OCI-LY7 (cell line): ENCODE measurements at places on chromosomes 12 and 14. TPM values are rescaled to one million over a fixed set of nuclear protein-coding genes. Genes with fewer than 3 reads are reported as not detected.

DNA sequence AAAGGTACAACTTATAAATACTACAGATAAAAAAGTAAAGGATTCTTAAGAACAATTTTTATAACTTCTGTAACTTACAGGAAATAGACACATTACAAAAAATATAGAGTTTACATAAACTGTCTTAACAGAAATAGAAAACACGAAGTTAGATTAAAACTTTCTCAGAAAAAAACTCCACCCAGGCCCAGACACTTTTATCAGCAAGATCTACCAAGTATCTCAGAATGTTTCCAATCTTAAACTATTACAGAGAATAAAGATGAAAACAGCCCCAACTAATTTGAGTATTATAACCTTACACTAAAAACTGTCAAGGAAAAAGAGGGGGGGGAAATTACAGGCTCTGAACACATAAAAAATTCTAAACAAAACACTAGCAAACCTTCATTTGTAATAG, 8.2 kb downstream of the ZFC3H1 start:
- DNase-seq: no peak

DNA sequence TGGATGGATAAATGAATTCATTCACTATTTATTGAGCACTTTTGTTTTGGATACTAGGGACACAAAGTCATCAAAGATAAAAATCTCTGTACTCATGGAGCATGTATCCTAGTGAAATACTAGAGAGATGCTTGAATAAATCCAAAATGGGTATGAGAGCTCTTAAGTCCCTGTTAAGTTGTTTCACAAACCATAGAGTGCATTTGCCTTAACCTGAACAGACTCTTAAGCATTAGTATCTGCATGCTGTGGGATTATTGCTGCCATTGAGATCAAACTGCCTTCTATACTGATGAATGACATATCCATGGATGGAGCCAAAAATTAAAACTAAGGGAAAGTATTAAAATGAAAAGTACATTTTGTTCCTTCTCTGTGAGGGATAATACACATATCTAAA, 206.5 kb upstream of the KRR1 start:
- DNase-seq: no peak

DNA sequence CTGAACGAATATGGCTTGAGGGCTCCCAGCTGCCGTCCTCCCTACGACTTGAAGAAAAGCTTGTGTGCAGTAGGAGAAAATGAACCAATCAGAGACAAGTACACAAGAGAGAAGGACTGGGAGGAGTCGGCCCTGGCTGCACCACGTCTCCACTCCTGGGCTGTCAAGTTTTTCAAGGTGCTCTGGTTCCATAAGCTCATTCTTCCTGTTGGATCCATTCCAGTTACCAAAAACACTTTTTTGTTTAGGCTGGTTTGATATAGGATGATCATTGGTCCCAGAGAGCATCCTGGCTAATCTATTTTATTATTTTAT, 2.8 kb upstream of the A2ML1 start:
- no peak for DNase-seq

GRCh38 chr14:42854061-42854460, 1247.4 kb downstream of the LRFN5 start:
- no peak for DNase-seq

- no peak for DNase-seq
Observed at GRCh38 chr12:117561990-117562389, 200.6 kb upstream of the NOS1 start.

DNA sequence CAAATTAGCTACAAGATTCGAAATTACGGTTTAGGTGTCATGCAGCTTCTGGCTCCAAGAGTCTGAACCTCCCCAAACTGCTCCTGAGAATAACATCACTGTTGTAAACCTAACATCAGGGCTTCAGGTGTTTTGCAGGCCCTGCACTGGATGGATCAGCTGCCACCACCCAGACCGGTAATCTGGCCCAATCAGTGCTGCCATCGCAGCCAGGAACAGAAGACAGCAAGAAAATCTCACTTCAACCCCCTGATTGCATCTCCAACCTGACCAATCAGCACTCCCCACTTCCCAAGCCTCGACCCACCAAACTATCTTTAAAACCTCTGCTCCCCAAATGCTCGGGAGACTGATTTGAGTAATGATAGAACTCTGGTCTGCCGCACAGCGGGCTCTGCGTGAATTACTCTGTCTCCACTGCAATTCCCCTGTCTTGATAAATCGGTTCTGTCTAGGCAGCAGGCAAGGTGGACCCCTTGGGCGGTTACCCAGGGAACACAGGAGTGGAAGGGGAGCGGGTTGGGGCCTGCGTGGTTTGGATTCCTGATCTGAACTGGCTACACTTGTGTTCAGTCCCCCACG, 268.5 kb upstream of the SFSWAP start:
- no peak for DNase-seq

- no peak for DNase-seq
Observed at GRCh38 chr12:53428741-53429140, 5.1 kb downstream of the AMHR2 start.

DNA sequence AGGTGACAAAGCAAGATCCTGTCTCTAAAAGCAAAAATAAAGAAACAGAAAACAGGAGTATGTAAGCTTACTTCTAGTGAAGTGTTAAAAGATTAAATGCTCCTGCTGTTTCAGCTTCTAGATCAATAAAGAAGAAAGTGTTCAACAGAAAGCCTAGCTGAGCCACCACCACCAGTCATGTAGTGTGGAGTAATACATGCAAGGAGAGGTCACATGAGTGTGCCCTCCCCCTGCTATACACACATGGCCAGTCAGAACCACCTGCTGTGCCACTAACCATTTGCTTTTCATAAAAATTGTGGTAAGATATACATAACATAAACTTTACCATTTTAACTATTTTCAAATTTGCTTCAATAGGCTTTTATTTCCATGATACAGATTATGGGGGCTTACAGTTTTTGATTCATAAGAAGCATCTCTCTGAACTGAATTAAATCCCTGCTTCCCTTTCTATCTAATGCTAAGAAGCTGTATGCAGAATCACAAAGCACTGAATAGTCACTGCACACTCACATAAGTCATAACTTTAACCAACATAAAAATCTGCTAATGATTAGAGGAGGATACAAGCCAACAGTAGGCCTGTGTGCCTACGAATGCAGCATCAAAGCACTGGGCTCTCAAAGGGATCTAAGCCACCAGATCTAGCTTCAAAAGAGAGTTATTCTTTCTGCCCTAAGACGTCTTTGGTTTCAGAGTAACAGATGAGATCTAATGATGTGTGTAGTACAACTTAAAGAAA, 515.5 kb downstream of the C12orf50 start:
- DNase-seq: no peak

DNA sequence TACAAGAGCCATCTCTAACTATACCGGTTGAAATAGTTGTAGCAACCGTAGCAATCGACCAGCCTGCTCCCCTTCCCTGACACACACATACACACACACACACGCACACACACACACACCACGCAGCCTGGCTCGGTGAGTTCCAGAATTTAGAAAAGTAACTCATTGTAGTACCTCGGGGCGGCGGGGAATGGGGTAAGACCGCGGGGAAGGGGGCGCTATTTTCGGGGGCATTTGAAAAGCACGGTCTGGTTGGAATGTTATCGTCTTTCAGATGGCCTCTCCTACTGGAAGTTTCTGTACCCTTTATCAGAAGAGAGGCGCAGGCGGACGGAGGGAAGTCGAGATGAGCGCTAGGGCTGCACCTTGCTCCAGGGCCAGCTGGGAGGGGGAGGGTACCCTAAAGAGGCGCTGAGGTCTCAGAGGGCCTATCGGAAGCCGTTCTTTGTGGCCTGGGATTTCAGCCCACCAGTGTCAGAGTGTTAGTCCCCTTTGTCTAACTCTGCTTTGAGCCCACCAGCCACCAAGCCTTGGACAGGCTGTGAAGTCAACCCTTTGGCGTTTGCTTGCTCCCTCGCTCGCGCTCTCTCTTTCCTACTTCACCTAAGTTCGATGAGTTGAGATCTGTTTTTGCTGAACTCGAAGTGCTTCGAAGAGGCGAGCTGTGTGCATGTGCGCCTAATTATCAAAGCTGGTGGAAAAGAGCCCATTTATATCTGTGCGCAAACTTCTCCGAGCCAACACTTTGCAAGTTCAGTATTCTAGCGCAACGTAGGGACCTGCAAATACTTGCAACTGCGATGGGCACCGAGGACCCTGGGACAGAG, 837 bp downstream of the COL2A1 start:
- no peak for DNase-seq

GRCh38 chr12:45680362-45680761, 49.1 kb upstream of the ARID2 start:
- no peak for DNase-seq

DNA sequence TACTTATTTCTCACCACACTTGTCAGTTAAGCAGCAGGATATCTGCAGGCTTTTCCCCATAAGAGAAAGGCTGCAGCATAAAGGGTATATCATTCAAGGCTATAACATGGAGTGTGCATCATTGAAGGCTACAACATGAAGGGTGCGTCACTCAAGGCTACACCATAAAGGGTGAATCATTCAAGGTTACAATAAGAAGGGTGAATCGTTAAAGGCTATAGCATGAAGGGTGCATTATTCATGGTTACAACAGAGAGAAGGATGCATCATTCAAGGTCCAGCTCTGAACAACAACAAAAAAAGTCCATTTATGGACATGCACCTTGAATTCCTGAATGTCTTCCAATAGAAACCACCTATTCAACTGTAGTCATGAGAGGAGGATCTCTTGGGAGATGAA, 32.8 kb upstream of the LUM start:
- DNase-seq: no peak

- DNase-seq: no peak
Observed at GRCh38 chr14:104309657-104310369, 171.4 kb downstream of the KIF26A start.

- DNase-seq: no peak
Observed at GRCh38 chr14:90517076-90517841, 120.4 kb downstream of the CALM1 start.

DNA sequence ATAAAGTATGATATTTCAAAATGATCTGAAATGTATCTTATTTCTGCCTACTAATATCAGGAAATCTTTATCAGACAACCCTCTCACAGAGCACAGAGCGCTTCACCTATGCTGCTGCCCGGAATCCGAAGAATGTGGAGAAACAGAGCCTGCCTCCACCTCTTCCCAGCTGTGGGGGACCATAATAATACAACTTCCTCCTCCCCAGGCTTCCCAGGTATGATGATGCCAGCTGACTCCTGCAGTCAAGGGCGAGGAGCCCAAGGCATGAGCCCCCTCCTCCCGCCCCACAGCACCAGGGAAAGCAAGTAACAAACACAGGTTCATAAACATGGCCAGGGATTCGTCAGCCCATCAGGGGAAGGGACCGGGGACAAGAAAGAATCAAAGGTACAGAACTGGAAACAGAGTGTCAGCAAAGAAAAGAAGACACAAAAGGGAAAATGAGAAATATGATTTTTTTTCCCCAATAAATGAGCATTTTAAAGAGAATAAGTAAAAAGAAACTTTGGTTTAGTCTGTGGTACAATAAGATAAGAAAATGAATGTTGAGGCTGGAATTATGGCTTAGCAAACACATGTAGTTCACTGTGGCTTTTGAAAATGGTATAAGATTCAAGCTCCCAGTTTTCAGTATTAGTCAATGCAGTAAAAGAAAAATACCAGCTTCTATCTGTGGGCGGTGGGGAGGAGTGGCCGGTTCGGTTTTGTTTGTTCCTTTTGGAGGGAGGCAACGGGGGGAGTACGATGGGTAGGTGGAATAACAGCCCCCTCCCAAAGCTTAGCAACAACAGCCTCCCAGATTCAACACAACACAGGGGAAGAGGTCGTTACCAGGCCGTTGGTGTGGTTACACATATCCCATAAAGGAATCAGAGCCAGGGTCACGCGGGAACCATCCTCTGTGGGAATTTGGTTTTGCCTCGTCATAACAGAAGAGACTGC, 68.3 kb downstream of the SETD3 start:
- no peak for DNase-seq

- DNase-seq: peak; percentile 45
Observed at GRCh38 chr12:11228296-11228879, 41.1 kb downstream of the PRB3 start.

DNA sequence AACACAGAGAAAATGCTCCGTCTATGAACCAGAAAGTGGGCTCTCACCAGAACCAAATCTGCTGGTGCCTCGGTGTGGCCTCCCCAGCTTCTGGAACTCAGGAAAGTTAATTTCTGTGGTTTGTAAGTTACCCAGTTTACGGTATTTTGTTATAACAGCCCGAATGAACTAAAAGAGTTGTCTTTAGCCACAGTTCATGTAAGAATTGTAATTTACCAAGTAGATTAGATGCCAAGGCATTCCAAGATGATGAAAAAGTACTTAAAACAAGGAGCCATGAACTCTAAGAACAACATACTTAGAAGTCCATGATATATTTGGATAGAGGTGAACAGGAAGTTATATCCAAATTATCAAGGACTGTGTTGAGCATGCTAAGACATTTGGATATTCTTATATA, 259.9 kb upstream of the GARIN6 start:
- no peak for DNase-seq

DNA sequence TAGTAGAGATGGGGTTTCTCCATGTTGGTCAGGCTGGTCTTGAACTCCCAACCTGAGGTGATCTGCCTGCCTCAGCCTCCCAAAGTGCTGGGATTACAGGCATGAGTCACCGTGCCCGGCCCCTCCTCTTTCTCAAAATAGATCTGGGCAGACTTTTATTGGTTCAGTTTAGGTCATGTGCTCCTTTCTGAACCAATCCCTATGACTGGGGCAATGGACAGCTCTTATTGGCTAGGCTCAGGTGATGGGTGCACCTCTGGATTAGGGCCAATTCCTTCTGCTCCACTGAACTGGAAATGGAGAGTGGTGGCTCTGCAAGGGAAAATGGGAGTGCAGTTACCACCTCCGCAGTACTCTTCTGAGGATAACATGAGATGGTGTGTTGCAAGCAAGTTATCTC, 6.2 kb upstream of the ATP6V0A2 start:
- DNase-seq: peak; percentile 10

DNA sequence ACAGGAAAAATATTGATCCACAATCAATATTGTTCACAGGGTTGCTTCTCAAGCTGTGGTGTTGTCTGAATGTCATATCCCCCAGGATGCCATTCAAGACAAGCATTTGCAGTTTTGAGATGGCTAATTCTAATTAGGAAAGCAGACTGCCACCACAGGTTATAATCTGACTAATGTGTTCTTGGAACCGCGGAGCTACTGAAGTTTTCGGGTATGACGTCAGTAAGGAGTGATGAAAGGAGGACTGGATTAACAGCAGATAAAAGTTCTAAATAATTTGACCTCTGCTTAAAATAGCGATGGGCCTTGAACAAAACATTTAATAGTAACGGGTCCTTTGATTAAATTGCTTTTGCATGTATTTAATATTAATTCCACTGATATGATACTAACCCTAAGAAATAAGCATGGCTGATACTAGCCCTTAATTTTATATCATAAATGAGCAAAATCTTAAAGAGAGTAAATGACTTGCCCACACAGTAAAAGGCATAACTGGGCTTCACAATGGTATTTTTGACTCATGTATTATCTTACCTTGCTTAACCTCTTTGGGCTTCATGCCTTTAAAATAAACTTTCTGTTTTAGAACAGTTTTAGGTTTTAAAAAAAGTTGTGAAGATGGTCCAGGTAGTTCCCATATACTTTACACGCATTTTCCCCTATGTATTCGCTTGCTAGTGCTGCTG, 50.3 kb downstream of the TSHR start:
- DNase-seq: no peak

Gene TMEM63C
- 4.7 and 6.6 TPM in 2 replicates for total RNA-seq

Gene PCNX4
- total RNA-seq: 54.4 and 64.2 TPM in 2 replicates

Gene SERPINA9
- not detected in 2 replicates for total RNA-seq

Gene BCL2L14
- total RNA-seq: not detected in 2 replicates

Gene PROX2
- 0.74 and 0.76 TPM in 2 replicates for total RNA-seq

Gene WNT1
- not detected in 2 replicates for total RNA-seq

Gene PMCH
- total RNA-seq: not detected in 2 replicates
